Activated CD4-positive, alpha-beta memory T cell treated with anti-CD3 and anti-CD28 coated beads, Interleukin-2, amount 10 ng/mL, durations not matched to agents 7 days and 5 days (primary cell): ENCODE measurements at places on chromosomes 2 and 18. TPM values are rescaled to one million over a fixed set of nuclear protein-coding genes. Genes with fewer than 3 reads are reported as not detected.
A peak's percentile ranks its signal among the peaks of the same experiment; 100 is the strongest.

DNA sequence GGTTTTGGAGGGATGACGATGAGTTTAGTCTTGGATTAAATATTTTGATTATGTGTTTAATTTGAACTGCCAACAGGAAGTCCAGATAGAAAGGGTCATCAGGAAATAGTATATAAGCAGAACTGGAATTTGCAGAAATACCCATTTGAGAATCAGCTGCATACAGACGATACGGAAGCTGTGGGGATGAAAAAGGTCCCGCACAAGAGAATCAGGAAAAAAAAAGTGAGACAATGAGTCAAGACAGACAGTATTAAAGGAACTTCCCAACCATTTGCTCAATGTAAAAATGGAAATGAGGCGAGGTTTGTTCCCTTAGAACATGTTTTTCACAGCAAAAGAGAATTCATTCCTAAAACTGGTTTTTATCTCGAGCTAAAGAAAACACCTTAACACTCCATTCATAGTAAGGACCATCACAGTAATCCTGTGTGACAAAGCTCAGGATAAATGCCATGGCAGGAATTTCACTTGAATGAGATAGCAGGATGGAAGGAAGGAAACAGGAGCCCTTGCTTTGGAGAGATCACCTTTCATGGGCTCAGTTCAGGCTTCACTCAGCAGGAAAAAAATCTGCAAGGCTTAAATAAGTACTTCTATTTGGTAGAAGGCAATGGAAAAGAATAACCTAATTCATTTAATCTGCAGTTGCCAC is 29.3 kb downstream of the BCL2 start:
- H3K4me1 ChIP-seq, result peaks cover 61% of the 10 kb centered on the region
- peak overlapping the region; percentile 48 for H3K4me3 ChIP-seq
- peak overlapping the region; percentile 77 for H3K27ac ChIP-seq
- no peaks in the 10 kb centered on the region for H3K27me3 ChIP-seq
- peaks cover 62% of the 10 kb centered on the region for H3K36me3 ChIP-seq

The CCDC85A gene
- total RNA-seq, result not detected

The GPN1 gene
- 45.0 TPM for total RNA-seq

The IL36A gene
- not detected for total RNA-seq

- H3K27me3 ChIP-seq, result no peaks in the 10 kb centered on the region
- peak overlapping the region; percentile 88 for H3K4me3 ChIP-seq
- peaks cover 54% of the 10 kb centered on the region for H3K36me3 ChIP-seq
These were observed 2.1 kb downstream of the NABP1 start for GRCh38 chr2:191679818-191680600.

The GATA6 gene
- not detected for total RNA-seq
